ENCODE measurements at places on chromosomes 11 and 22.
A peak's percentile ranks its signal among the peaks of the same experiment; 100 is the strongest.

DNA sequence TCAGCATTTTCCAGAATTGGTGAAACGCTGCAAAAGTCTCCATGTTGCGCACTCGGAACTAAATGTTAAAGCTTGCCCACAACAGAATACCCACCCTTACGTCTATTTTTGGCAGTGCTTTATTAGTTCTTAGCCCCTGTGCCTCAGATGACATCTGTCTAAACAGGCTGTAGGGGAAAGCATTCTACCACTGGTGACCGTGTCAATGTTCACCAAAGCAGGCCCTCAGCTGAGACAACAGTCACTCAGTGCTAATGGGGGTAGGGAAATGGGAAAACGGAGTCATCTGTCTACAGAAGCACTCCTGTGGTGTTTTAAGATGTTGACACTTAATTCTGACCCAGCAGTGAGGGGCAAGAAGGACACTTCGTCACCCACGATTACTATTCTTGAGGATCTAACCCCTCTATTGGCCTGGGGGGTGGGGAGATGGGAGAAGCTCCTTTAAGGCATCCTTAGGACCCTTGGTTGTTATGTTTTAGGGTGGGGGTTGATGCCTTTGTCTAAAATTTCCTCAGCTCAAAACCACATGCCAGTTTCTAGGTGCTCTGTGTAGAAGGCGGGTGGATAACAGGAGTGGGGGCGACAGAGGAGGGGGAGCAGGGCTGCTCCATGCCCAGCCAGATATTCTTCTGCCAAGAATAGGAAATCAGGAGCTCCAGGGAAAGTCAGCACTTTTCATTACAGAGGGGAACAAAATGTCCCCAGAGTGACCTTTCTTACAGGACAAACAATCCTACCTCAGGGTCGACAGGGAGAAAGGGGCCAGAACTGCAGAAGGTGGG, 15.6 kb upstream of the MFRP start:
- no peak for DNase-seq

- DNase-seq, result peak; percentile 60
These were observed at the start of the genes COMT and TXNRD2 for GRCh38 chr22:19941365-19942082. Gene COMT (plus strand): TSS chr22:19941772. CDS start chr22:19962527, 20,755 bp downstream. Gene TXNRD2 (minus strand): TSS chr22:19941818. CDS start chr22:19941803, 15 bp downstream.

GRCh38 chr11:1271406-1271805, 38.0 kb downstream of the TOLLIP start:
- DNase-seq, result no peak

DNA sequence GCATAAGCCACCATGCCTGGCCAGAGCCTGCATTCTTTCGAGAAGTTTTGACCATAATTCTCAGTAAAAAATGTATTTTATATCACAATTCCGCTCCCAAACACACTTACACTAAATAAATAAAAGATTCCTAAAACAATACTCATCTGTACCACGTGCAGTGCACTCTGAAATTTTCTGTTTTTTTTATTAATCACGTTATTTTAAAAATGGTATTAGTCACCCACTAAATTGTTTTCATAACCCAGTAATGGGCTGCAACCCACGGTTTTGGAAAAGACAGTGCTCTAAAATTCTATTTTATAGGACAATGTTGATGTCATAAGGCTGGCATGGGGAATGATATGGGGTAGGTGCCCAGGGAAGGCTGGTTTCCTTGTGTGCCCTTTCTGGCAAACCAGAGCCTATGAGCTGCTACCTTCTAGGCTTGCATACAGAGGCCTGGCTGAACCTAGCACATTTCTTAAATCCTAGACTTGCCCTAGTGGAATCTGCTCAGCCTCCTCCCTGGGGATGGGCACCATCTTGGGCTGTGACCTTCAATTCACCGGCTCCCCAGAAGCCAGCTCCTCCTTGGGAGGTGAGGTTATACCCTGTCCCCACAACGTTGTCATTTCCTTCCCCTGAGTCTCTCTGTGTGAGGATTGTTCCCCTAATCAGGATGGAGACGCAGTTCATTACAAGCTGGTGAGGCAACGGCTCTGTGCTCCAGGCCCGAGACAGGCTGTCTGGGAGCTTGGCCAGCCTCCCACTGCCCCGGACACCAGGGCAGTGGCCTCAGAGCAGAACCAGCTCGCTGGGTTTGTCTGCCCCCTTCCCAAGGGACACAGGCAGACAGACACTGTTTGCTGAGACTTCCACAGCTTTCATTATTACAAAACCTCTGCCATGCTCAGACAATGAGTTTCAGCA, 116.5 kb upstream of the NAV2 start:
- DNase-seq, result no peak

GRCh38 chr11:122261546-122261945, 145.5 kb upstream of the BLID start:
- no peak for DNase-seq

- DNase-seq, result no peak
These were observed 35.4 kb downstream of the RSPH14 start for GRCh38 chr22:23106344-23106743.
